Glomerular endothelial cell (primary cell): ENCODE measurements at places on chromosomes 5 and 9. TPM values are rescaled to one million over a fixed set of nuclear protein-coding genes. Genes with fewer than 3 reads are reported as not detected.
A peak's percentile ranks its signal among the peaks of the same experiment; 100 is the strongest.

DNA sequence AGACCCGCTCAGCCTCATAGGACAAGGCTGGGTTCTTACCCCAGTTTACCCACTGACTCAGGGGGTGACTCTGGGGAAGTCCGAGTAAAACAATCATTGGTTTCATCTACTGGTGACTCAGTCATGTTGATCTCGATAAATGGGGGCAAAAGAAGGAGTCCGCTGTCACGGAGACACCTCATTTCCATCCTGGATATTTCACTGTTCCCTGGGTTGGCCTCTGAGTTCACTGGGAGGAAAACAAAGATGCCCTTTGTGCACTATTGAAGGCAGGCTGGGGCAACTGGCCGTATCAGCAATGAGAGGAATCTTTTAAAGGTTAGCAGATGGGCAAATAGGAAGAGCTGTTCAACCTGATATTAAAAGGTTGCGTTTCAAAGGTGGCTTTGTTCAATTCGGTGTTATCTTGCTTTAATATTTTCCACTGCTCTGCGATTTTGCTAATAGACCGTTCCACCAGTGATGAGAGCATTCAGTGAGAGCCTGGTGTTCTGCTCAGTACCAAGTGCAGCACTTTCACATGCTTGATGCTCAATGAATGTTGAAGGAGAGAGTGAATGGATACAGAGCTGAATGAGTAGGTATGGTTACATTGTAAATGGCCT is 110.2 kb upstream of the EGFLAM start:
- no peak for DNase-seq

GRCh38 chr9:123406016-123406415 is 50.0 kb downstream of the CRB2 start:
- DNase-seq = no peak

DNA sequence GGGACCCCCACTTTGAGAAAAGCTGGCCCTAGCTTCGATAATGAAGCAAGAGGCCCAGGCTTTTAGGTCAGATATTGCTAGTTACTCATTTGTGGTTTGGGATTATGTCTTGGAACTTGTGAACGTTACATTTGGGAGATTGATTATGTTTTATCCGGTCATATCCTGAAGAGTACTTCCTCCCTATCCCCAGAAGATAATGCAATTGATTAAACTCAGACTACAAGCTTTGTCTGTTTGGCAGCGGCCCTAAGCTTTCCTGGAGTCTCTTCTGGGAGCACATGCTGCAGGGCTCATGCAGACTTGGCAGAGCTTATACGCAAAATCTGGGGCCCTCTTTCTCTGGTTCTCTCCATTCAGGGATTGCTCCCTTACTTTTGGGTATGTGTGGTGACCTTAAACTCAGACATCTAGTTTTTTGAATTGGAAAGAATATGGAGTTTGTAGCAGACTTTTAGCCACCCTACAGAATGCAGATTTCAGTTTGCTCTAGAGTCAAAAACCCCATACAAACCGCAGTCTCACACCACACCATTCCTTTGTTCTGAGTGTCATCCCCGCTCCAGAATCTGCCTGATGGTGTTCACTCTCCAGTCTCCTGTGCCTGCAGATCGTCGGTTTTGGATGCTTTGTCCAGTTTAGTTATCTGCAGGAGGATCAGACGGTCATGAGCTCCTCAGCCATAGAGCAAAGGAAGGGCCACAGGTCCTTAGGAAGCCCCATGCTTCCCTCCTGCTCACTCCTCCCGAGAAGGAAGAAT is 449.5 kb upstream of the TRPC7 start:
- no peak for DNase-seq

DNA sequence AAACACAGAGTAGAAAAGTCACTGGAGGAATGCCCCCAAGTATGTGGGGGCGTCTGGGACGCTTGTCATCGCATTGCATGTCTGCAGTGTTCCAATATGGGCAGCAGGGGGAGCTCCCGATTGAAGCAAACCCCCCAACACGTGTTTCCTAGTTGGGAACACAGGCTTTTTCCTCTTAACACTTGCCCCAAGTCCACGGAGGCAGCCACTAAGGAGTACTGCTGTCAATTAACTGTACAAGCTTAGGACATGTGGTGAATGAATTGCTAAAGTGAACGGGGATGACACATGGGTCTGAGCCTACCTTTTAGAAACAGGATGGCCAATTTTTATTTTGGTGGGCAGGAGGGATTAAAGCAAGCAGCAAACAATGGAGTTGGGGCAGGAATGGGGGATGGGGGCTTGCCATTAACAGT is 2.2 kb downstream of the GABRB2 start:
- peak; percentile 7 for DNase-seq

DNA sequence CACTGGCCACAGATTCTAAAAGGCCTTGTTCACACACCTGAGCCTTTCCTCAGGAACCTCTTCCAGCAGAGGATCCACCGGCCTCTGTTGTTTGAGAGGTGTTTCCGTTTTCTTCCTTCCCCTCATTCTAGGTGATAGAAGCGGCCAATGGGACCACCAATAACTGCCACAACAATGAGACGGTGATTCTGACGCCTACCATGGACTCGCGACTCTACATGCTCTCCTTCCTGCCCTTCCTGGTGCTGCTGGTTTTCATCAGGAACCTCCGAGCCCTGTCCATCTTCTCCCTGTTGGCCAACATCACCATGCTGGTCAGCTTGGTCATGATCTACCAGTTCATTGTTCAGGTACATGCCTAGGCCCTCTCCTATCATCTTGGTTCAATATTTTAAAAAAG is 20.2 kb downstream of the SLC36A1 start:
- DNase-seq = no peak

GRCh38 chr9:17928228-17928627 is 349.4 kb downstream of the SH3GL2 start:
- no peak for DNase-seq

The SOHLH1 gene
- total RNA-seq = 0.39 TPM in 1 of 2 replicates, not detected in the other

The DAB2 gene
- 164 and 242 TPM in 2 replicates for total RNA-seq

The ELP1 gene
- 18.2 and 21.1 TPM in 2 replicates for total RNA-seq

The CARD9 gene
- total RNA-seq = 0.15 and 0.23 TPM in 2 replicates

The NKD2 gene
- 2.2 TPM in 1 of 2 replicates, not detected in the other for total RNA-seq

The FBP1 gene
- 1.7 TPM in 1 of 2 replicates, not detected in the other for total RNA-seq
